ENCODE measurements at places on chromosomes 1 and 21.

DNA sequence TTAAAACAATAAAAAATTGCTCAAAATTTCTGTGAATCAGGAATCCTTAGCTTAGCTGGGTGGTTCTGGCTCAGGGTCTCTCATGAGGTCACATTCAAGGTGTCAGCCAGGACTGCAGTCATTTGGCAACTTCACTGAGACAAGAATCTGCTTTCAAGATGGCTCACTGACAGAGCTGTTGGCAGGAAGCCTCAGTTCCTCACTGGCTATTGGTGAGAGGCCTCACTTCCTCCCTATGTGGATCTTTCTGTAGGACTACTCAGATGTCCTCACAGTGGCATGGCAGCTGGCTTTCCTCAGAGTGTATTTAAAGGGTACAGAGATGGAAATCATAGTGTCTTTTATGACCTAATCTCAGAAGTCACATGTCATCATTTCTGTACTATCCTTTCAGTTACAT is 785.7 kb downstream of the ADGRL2 start:
- DNase-seq, result peak; percentile 3

- DNase-seq, result no peak
These were observed 31.0 kb upstream of the TGFBR3 start for GRCh38 chr1:91916811-91917460.

- DNase-seq, result no peak
These were observed 43.0 kb upstream of the TARS2 start for GRCh38 chr1:150444232-150444631.

DNA sequence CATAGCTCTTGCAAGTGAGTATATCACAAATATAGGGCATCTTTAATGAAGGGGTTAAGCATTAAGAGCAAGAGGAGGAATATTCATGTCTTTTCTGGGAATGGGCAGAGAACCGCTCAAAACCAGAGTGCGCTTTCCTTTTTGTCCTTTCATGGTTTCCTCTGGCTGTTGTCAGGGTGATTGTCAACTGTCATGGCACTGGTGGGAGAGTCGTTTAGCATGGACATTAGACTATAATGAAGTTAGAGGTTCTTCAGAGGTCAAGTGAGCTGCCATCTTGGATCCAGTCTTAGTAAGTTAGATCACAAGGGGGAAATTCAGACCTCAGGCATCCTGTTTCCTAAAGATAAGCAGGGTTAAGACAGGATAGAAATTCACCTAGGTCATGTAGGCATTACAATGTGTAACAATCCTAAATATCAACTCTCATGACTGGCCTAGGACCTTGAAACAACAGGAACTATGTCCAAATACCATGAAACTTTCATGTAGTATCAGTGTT is 12.1 kb upstream of the COA6 start:
- DNase-seq, result no peak

DNA sequence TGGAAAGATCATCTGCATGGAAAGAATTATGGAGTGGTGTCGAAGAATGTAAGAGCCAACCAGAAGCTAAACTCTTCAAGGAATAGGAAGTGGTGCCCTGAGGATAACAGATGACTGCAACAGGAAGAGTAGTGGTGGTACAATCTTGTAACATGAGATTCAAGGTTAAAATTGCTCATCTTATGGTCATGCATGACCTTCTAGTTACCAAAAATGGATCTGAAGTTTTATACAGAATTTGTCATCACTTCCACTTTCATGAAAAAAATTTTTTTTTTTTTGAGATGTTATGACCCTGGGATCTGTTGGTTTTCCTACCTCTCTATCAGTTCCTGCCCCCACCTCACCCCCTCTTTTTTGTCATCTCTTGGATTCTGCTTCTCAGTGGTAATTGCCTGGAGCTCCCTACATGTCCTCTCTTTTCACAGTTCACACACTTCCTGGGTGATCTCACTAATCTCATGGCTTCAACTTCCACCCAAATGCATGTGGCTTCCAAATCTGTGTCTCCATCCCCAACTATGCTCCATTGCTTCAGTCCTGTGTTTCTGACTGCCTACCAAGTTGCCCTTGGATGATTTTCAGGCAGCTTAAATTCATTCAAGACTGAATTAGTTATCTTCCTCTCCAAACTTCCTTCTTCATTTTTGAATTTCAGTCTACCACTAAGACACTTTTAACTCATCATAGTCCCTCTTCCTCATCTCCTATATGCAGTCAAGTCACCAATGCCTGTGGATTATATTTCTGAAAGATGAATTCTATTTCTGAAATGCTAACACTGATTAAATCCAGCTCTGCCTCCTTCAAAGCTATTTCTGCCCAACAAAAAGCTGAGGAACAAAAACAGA is 48.4 kb downstream of the SLAMF6 start:
- DNase-seq, result no peak

GRCh38 chr1:36912365-36912865 is 121.9 kb downstream of the GRIK3 start:
- no peak for DNase-seq

GRCh38 chr1:83697961-83698360 is 301.0 kb downstream of the TTLL7 start:
- DNase-seq, result no peak

DNA sequence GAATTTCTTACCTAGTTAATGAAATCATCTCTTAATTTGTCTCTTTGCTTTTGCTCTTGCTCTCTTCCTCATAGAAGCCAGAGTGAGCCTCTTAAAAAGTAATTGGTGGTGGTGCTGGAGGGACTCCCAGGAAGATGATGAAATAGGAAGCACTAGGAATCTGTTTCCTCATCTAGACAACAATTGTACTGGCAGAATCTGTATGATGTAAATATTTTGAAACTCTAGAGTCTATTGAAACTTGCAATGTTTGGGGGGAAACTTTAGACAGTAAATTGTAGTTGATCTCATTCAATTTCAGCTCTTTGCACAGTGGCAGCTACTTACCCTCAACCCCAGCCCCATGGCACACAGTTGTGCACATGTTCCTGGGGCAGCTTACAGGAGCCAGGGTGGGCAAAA is 10.6 kb downstream of the RGSL1 start:
- DNase-seq, result peak; percentile 54
